ENCODE measurements at places on chromosomes 13 and 19.

- no peak overlapping the region for H3K4me3 ChIP-seq
- H3K27ac ChIP-seq, result no peak overlapping the region
- H3K4me1 ChIP-seq, result no peaks in the 10 kb centered on the region
- H3K36me3 ChIP-seq, result no peaks in the 10 kb centered on the region
- DNase-seq, result no peak
Measured at GRCh38 chr13:94864474-94864873, 152.1 kb upstream of the SOX21 start.

DNA sequence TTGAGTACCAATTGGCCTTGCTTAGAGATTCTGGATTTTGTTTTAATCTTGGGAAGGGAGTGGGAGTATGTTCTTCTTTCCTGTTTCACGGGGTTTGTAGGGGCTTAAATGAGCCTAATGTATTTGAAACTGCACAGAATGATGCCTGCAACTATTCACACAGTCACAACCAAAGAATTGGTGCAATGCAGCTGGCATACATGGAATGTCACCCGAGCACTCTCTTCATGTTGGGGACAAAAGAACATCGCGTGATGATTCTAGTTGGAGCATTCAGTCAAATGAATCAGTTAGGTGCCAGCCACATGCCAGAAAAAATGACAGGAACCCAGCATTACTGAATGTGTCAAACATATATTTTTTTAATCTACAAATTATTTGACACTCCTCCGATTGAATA is 22.1 kb downstream of the STARD13 start:
- no peak overlapping the region for H3K27ac ChIP-seq
- H3K36me3 ChIP-seq, result no peaks in the 10 kb centered on the region
- no peaks in the 10 kb centered on the region for H3K4me1 ChIP-seq
- DNase-seq, result no peak

DNA sequence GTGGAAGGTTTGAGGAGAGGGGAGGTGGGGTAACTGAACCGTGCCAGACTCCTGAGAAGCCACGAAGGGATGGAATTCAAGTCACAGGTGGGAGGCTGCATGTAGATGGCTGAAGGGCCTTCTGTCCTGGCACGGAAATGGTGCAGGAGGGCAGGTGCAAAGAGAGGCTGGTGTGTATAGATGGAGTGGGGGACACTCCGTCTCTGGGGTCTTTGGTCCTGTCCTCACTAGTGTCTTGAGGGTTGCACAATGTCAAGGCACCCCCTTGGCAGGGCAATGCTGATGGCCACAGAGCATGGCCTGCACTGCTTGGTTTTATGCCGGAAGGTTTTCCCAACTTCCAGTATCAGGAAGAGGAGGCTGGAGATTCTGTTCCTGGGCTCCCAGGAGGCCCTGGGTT is 82.7 kb upstream of the SIAH3 start:
- H3K4me1 ChIP-seq, result peaks cover 17% of the 10 kb centered on the region
- no peak for DNase-seq
- H3K4me3 ChIP-seq, result no peak overlapping the region
- no peaks in the 10 kb centered on the region for H3K36me3 ChIP-seq
- no peaks in the 10 kb centered on the region for H3K27me3 ChIP-seq

GRCh38 chr19:10424011-10424637 is 3.8 kb downstream of the PDE4A start:
- no peak overlapping the region for H3K27ac ChIP-seq
- peak; percentile 96 for DNase-seq
- no peaks in the 10 kb centered on the region for H3K4me1 ChIP-seq
- H3K36me3 ChIP-seq, result no peaks in the 10 kb centered on the region

DNA sequence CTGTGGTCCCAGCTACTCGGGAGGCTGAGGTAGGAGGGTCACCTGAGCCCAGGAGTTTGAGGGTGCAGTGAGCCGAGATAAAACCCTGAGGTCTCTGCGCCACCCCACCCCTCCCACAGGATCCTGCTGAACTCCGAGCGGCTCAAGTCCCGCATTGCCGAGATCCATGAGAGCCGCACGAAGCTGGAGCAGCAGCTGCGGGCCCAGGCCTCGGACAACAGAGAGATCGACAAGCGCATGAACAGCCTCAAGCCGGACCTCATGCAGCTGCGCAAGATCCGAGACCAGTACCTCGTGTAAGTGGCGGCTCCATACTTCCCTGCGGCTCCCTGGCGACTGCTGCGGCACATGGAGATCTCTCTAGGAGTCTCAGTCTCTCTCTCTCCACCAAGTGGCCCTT is 6.6 kb upstream of the IFI30 start:
- no peak overlapping the region for H3K27ac ChIP-seq
- H3K36me3 ChIP-seq, result peaks cover 43% of the 10 kb centered on the region
- no peak overlapping the region for H3K4me3 ChIP-seq
- DNase-seq, result no peak

All from endodermal cell (in vitro differentiated cells).